ENCODE measurements at places on chromosomes 2 and 18.

GRCh38 chr2:239895669-239896068 lies 129.5 kb downstream of the NDUFA10 start:
- no peak for DNase-seq

- DNase-seq = no peak
These were observed 56.4 kb downstream of the ZFP36L2 start for GRCh38 chr2:43169987-43170386.

DNA sequence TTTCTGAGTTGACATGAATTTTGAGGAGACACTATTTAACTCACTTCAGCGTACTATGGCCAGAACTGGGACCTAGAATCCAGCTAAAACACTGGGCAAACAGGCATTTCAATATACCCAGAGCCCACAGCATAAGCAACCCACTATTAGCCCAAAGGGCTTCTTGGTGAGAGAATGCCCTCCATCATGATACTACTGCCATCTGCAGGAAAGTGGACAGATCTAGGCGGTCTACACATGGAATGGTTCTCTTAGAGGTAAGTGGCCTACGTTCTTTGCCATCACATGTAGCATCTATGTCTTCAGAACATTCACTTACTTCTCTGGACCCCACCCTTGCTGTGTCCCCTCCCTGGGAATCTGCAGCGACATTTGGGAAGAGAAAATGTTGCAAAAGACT lies 181.3 kb upstream of the LINC00305 start:
- no peak for DNase-seq

DNA sequence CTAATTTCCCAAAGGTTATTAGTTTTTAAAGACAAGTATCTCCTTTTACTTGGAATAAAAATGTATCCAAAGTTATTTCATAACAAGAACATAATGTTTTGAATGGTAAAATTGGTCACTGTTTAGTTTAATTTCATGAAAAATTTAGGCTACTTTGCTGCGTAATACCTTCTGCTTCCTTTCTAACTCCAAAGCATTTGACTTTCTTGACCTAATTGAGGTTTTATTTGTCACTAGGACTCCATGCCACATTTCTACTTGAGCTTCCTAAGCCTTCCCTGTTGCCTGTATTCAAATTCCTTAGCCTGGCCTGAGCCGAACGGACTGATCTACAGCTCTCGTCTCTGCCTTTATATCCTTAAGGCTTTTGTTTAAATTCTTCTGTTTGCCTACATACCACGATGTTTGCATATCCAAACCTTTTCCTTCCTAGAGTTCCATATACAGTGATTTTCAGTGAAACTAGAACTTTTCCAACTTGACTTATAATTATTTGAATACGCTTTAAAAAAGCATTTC lies 25.1 kb downstream of the ARMC9 start:
- no peak for DNase-seq

DNA sequence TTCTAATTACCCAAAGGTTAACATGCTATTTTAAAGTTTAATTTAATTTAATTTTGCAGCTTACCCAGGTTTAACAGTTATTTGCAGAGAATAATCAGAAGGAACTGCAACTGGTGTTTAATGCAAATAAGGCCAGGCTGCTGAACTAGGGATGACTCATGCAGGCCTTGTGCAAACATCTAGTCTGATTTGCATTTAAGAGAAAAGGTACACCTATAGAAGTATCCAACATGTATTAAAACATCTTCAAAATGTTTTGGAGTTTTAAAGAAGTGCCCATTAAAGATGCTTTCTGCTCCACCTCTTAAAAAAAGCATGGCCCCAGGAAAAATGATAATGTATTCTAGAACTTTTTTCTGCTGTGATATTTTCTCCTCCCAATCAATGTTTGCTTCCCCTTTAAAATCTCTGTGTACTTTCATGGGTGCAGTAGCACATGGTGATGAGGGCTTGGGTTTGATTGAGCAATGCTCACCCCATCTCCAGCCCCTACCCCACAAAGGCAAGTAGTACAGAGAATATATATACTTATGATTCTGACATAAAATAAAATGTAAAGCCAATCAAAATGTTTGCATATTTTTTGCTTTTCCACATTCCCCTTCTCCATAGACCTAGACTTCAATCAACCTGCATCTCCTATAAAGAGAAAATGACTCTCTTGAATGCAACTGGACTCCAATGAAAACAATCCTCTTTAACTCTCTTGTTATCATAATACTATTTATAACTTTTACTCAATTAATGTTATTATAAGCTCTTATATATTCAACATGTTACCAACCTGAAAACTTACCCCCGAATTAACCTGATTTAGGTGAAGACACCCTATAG lies 54.1 kb downstream of the ATP8B1 start:
- peak; percentile 14 for DNase-seq

DNA sequence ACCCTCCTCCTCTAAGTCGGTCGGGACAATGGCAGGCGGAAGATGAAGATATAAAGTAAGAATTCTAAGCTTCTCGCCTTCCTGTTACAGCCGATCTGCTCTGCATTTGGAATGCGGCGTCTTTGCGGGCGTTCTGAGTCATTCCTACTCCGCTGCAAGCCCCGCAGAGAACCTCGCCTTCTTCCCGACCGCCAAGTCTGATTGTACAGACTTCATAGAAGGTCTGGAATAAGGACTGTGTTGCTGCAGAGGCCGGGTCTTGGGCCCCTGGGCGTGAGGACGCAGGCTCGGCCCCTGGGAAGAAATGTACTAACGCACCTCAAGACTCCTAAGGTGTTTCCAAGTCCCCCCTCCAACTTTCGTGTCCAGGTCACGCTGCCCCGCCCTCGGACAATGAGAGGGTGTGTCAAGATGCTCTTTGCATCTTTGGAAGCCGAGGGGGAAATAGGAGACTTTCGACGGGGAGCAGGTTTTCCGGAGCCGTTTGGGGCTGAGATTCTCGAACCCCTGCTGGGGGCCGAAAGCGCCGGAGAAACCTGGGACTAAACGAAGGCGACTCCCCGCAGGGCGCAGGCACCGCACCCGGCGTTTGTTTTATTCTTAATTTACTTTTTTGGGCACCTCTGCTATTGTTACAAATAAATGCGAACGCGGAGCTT lies 12.7 kb upstream of the PAX3 start:
- DNase-seq = no peak

DNA sequence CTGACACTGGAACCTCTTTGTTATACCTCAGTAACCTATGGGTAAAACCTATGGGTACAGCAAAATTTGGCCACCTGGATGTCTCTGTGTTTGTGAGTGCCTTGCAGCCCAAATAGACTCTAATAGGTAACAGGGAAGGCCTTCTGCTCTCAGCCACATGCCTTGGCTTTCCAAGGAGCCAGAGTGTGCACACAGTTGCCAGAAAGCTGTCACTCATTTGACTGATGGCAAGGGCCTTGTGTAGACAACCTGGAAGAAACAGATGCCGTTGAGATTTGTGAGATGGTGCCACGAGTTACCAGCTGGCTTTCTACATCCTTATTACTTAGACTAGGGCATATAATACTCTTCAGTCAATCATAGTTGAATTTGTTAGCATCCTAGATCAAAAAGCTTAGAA lies 90.1 kb upstream of the RAB12 start:
- DNase-seq = no peak

GRCh38 chr18:2641638-2642037 lies 13.9 kb upstream of the SMCHD1 start:
- no peak for DNase-seq

All from AG08395 (cell line).